ENCODE measurements at places on chromosomes 7 and 10. TPM values are rescaled to one million over a fixed set of nuclear protein-coding genes. Genes with fewer than 3 reads are reported as not detected.

DNA sequence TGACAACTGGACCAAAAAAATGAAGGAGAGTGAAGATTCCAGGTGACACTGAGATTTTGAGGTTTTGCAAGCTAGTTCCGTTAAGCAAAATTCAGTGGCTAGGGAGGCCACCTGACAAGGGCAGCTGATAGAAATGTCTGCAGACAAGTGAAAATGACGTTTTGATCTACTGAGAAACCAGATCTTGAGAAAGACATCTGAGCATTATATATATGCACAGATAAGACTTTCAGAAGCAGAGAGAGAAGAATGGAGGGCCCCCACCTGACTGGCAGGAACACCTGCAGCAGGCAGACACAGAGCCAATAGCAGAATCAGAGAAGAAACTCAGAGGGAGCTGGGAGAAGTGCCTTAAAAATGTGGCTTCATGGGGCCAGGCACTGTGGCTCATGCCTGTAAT, 76.1 kb upstream of the LRGUK start:
- H3K4me3 ChIP-seq, result no peak overlapping the region
- H3K27ac ChIP-seq, result no peak overlapping the region
- no peaks in the 10 kb centered on the region for H3K27me3 ChIP-seq
- no peaks in the 10 kb centered on the region for H3K4me1 ChIP-seq

GRCh38 chr10:32323051-32323450, 23.9 kb downstream of the EPC1 start:
- H3K4me3 ChIP-seq, result no peak overlapping the region
- peaks cover 47% of the 10 kb centered on the region for H3K4me1 ChIP-seq
- no peak overlapping the region for H3K27ac ChIP-seq
- no peaks in the 10 kb centered on the region for H3K36me3 ChIP-seq
- no peaks in the 10 kb centered on the region for H3K27me3 ChIP-seq

- no peaks in the 10 kb centered on the region for H3K27me3 ChIP-seq
- H3K4me1 ChIP-seq, result no peaks in the 10 kb centered on the region
Measured at GRCh38 chr7:43669286-43670081, 59.8 kb downstream of the COA1 start.

DNA sequence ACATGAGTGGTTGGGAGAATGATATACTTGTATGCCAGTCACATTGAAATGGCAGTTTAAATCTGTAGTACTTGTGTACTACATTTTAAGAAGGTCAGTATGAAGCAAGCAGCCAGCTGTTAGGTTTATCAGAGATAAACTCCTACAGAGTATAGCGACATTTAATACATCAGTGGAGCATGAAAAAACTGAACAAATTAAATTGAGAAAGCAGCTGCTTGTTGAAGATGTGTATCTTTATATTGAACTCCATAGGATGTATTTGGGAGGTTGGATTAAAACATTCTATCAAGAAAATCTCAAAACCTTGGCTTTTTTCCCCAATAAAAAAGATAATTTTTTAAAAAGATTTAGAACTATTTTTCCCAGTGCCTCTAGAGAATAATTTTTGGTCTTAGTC, 47.8 kb downstream of the PHF14 start:
- no peak overlapping the region for H3K27ac ChIP-seq
- H3K4me3 ChIP-seq, result no peak overlapping the region
- H3K4me1 ChIP-seq, result no peaks in the 10 kb centered on the region
- DNase-seq, result no peak

- DNase-seq, result no peak
- no peak overlapping the region for H3K4me3 ChIP-seq
- no peaks in the 10 kb centered on the region for H3K4me1 ChIP-seq
Measured at GRCh38 chr10:24669285-24669852, 54.3 kb downstream of the ARHGAP21 start.

- no peak overlapping the region for H3K4me3 ChIP-seq
- H3K36me3 ChIP-seq, result no peaks in the 10 kb centered on the region
- DNase-seq, result no peak
- no peaks in the 10 kb centered on the region for H3K4me1 ChIP-seq
- H3K27ac ChIP-seq, result no peak overlapping the region
Measured at GRCh38 chr7:130458257-130458656, 17.4 kb upstream of the CEP41 start.

DNA sequence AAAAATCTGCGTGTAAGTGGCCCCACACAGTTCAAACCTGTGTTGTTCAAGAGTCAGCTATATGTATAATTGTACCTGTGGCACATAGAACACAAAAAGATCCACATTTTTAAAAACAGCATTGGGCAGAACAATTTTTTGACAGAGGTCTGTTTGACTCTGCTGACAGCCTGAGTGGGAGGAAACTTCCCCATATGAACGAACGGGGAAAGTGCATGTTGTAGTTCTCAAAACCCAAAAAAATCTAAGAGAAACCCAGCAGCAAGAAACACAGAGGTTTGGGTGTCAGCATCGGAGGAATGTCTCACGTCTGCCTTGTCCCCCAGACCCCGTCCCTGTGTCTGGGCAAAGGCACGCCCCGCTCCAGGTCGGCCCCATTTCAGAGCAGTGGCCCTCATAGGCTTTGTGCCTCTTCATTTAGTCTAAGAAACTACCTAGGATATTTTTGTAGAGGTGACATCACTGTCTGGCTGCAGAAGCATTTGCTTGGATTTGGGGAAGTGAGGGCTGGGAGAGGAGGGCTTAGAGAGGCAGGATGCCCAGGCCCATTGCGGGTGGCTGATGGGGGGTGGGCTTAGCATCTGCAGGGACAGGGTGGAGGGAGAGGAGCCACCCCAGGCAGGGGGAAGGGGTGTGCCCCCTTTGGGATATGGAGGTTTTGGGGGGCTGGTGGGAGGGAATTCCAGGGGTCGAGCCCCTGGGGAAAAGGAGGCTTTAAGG, 11.0 kb downstream of the CUX1 start:
- H3K27me3 ChIP-seq, result no peaks in the 10 kb centered on the region
- no peaks in the 10 kb centered on the region for H3K36me3 ChIP-seq
- H3K27ac ChIP-seq, result no peak overlapping the region
- H3K4me1 ChIP-seq, result no peaks in the 10 kb centered on the region
- no peak for DNase-seq

DNA sequence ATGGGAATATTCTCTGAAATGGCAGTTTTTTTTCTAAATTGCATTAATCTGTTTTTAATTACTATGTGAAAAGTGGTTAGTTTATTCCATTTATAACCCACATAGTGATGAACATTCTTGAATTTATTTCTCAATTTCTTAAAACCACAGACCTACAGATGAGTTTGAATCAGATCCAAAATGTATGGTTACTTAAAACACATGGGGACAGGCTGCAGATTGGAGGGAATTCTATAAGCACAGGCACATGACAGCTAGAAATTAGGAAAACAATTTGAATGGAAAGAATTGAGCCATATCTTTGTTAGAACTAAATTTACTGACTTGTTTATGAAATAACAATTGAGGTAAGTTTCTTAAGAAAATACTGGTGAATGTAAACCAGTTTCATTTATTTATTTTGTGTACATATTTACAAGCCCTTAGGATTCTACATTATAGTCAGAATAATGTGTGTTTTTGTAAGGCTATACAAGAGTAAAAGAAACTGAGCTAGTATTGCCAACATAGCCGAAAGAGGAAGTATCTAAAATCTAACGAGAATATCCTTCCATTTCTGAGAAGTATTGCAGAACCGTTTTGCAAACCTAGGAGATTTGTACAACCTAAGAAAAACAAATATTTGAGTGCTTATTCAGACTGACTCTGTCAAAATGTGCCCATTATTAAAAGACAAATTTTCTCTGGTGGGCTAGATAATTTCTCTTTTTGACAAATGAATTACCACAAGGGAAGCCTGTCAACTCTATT, 434.3 kb upstream of the SEMA3D start:
- H3K4me3 ChIP-seq, result no peak overlapping the region
- no peaks in the 10 kb centered on the region for H3K36me3 ChIP-seq
- H3K4me1 ChIP-seq, result no peaks in the 10 kb centered on the region
- H3K27ac ChIP-seq, result no peak overlapping the region
- no peak for DNase-seq

DNA sequence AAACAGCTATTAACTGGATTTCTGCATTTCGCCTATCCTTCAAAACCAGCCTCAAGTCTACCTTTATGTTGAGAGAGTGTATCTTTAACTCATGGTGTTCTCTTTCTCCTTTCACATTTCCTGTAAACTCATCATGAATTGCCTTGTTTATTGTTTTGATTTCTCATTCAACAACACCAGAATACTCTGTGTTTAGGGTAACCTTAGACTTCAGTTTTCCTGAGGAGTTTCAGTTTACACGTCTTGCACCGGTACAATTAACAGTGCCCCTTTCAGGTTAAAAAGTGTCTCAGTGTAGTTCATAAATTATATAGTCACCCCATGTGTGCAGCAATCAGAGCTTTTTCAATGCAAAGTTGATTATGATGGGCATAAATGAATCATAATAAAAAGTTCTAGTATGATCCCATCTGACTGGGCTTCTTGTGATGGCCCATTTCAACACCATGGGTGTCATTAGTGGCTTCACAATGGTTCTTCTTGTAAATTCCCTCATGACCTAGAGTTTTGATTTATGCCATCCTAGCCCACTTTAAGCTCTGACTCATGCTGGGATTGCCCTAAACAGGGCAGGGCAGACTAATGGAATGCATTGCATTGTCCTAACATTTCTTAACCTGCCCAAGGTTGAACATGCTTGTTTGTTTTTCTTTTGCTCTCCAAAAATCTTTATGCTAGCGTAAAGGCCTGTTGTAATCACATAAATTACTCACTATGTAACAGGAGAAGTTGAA, 22.0 kb downstream of the ITGB8 start:
- no peaks in the 10 kb centered on the region for H3K27me3 ChIP-seq
- H3K4me1 ChIP-seq, result peaks cover 4% of the 10 kb centered on the region
- DNase-seq, result no peak
- H3K36me3 ChIP-seq, result no peaks in the 10 kb centered on the region
- H3K27ac ChIP-seq, result peak overlapping the region; percentile 58

- DNase-seq, result no peak
- no peak overlapping the region for H3K27ac ChIP-seq
- H3K36me3 ChIP-seq, result no peaks in the 10 kb centered on the region
- no peaks in the 10 kb centered on the region for H3K4me1 ChIP-seq
Measured at GRCh38 chr7:12623885-12624498, 53.5 kb downstream of the SCIN start.

DNA sequence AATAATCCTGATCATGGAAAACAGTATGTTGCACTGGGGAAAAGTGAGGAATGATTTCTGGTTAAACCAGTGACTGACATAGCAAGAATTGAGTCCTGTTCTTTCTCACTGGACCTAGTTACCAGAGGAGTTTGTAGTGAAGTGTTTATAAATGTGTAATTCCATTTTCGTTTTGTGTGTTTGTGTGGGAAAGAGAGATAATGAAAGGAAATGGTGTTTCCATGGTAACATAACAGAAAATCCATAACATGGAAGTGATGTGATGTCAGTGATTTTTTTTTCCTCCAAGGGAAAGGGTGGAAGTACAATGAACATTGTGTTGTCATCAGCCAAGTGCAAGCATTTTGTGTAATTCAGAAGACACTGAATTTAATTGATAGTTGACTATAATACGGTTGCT, 283.9 kb downstream of the PLXDC2 start:
- DNase-seq, result no peak
- no peaks in the 10 kb centered on the region for H3K4me1 ChIP-seq
- no peaks in the 10 kb centered on the region for H3K36me3 ChIP-seq
- H3K27ac ChIP-seq, result peak overlapping the region; percentile 62

GRCh38 chr7:55085511-55086412, 66.9 kb downstream of the EGFR start:
- DNase-seq, result no peak
- no peaks in the 10 kb centered on the region for H3K36me3 ChIP-seq
- H3K4me3 ChIP-seq, result no peak overlapping the region
- no peaks in the 10 kb centered on the region for H3K27me3 ChIP-seq
- H3K4me1 ChIP-seq, result no peaks in the 10 kb centered on the region

GRCh38 chr7:93092757-93093370, 24.9 kb downstream of the SAMD9 start:
- no peaks in the 10 kb centered on the region for H3K4me1 ChIP-seq
- H3K27ac ChIP-seq, result no peak overlapping the region
- no peak for DNase-seq
- no peaks in the 10 kb centered on the region for H3K36me3 ChIP-seq
- H3K4me3 ChIP-seq, result no peak overlapping the region
- H3K27me3 ChIP-seq, result no peaks in the 10 kb centered on the region

- no peak overlapping the region for H3K27ac ChIP-seq
- H3K27me3 ChIP-seq, result no peaks in the 10 kb centered on the region
- no peaks in the 10 kb centered on the region for H3K4me1 ChIP-seq
- H3K36me3 ChIP-seq, result no peaks in the 10 kb centered on the region
- no peak for DNase-seq
Measured at GRCh38 chr10:96201525-96201924, 69.8 kb downstream of the BLNK start.

GRCh38 chr10:110993024-110993693, 73.8 kb downstream of the SHOC2 start:
- H3K4me1 ChIP-seq, result no peaks in the 10 kb centered on the region
- no peaks in the 10 kb centered on the region for H3K27me3 ChIP-seq
- no peak overlapping the region for H3K4me3 ChIP-seq
- H3K36me3 ChIP-seq, result no peaks in the 10 kb centered on the region
- no peak for DNase-seq
- peak overlapping the region; percentile 10 for H3K27ac ChIP-seq

GRCh38 chr7:139431010-139431409, 52.5 kb downstream of the KLRG2 start:
- peak overlapping the region; percentile 15 for H3K27ac ChIP-seq
- no peaks in the 10 kb centered on the region for H3K4me1 ChIP-seq
- H3K27me3 ChIP-seq, result no peaks in the 10 kb centered on the region

DNA sequence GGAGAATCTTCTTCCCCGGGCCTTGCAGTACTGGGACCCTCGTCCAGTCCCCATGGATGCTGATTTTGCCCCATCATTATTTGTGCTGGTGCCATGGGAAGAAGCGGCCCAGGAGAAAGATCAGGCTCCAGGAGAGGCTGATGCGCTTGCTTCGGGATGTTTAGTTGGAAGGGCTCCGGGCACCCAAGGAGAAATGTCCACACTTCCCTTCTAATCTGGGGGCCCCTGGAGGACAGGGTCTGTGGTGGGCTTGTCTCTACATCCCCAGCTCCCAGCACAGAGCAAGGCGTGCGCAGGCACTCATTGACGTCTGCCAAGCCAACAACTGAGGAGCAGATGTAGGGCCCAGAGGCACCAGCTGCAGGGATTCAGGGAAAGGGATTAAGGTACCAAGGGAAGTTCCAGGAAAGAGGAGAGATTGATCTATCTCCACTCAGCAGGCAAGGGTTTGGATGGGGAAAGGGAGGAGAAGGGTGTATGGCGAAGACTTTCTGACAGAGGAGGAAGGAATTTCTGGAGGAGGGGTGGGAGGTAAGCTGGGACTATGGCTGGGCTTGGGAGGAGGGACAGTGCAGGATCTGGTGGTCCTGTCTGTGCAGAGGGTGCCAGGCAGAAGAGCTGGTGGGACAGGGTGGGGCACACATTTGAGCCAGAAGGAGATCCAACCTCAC, 38.7 kb upstream of the LEP start:
- peaks cover 48% of the 10 kb centered on the region for H3K27me3 ChIP-seq
- H3K36me3 ChIP-seq, result no peaks in the 10 kb centered on the region
- no peak overlapping the region for H3K27ac ChIP-seq
- no peak overlapping the region for H3K4me3 ChIP-seq

UBTD1 gene
- total RNA-seq, result 17.1 TPM

TMEM130 gene
- total RNA-seq, result 0.30 TPM

ZNF107 gene
- total RNA-seq, result 9.0 TPM

CNNM1 gene
- not detected for total RNA-seq

PLXNA4 gene
- total RNA-seq, result 12.6 TPM

Data from tibial nerve (tissue), 4 donors.